ENCODE measurements at places on chromosomes 5 and 9.

DNA sequence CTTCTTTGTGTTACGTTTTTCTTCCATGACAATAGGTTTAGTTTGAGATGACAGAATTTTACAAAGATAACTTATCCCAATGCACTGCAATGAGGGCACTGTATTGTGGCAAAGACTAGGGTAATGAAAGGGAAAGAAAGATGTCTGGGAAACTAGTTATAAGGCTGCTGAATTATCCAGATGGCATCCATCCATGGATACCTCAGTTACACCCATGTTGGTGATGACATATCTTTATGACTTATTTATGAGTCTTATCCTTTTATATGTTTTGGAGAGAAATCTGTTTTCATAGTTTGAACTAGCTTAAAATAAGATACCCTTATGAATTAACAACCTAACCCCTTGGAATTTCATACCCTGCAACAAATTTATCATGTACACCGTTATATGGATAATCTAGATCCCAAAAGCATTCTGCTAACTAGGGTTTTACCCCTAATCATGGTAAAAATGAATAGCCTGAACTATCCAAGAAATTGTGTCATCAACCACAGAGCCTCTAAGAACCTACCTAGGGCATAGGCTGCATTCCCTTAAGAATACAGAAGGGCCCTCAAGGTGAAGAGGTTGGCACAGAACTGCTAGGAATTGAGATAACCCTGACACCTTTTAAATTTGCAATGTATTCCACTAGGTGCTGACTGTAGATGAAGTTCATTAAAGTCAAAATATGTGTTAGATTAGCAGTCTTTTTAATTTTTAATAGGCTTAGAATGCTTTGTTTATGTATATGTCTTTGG lies 49.5 kb upstream of the RORB start:
- no peak for DNase-seq

GRCh38 chr9:126348911-126349550 lies 22.4 kb downstream of the MVB12B start:
- DNase-seq: no peak

GRCh38 chr9:131028221-131028884 lies 19.4 kb downstream of the LAMC3 start:
- DNase-seq: no peak

- no peak for DNase-seq
Observed at GRCh38 chr5:1183424-1184162, 17.8 kb upstream of the SLC6A19 start.

DNA sequence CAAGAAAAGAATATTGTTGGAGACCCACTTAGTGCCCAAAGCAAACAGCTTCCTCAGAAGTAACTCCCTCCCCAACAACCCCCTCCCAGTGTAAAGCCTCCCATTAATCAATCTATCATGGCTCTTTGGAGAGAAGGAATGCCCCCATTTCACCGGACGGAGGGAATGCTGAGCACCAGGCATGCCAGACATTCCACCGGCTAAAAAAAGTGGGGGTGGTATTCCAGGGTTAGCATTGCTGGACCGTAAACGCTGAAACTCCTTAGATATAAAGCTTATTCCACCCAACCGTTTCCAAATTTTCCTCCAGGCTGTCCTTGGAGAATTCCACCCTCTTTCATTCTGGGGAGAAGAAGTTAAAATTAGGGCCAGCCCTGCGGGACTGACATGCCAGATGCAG lies 363 bp upstream of the MAMDC2 start:
- no peak for DNase-seq

GRCh38 chr9:37922363-37923117 lies 18.6 kb upstream of the SLC25A51 start:
- no peak for DNase-seq

DNA sequence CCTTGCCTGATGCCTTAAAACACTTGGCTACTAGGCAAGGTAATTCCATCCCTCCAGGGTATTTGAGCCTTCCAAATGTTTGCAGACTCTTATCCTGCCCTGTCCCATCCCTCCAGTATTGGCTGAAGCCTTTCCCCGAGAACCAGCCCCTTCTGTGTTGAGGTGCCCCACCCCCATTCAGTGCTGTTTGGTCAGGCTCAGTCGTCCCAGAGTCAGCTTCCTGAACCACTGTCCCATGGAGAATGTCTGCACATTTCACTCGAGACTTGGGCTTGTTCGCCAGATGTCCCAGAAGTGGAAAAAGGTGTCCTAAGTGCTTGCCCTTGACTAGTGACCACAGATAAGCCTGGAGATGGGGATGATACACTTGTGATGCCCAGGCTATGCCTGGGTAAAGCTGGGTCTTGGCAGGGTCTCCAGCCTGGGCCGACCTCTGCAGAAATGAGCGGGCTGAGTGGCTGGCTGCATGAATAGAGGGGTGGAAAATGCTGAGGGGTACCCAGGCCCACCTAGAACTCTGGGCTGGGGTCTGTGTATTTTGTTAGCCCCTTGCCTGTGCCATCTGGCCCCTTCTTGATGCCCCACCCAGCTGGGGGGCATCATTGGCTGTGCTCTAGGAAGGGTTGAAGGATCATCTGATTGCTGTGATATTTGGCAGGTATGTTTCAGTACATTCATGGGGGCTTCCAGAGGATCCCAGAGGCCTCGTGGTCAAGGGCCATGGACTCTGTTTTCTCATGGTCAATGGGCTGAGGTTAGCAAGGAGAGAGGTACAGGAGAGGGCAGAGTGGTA lies 178.4 kb downstream of the MACROH2A1 start:
- DNase-seq: no peak

DNA sequence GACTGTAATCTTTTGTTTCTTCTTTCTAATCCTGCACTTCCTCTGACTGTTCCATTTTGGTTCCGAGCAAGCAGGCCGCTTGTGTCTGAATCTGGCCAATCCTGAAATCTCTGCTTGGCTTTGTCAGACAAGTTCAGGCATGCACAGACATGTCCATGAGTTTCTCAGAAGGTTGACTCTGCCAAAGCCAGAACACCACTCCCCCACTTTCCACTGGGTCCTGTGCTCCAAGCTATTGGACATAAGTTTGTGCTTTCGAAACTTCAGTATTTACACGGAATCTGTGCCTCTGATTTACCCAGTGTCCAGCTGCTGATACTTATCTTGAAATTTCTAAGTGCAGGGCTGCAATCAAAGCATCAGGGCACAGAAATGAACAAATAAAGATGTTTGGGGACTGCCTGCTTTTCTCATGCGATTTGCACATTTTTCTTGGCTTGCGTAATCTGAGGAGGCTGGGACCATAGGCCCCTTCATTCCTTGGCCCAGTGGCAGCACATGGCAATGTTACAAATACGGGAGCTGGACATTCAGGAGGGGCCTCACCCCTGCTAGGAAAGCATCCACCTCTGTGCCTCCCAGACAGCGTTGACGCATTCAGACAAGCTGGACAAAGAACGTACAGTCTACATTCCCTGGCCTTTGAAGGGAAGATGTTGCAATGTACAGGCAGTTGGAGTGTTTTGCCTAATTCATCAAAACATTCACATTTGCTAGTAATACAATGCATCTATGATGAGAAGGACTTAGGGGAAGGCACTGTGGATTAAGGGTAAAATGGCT lies 209.2 kb upstream of the PAPPA start:
- DNase-seq: peak; percentile 99

Data from MCF 10A (cell line).